ENCODE measurements at places on chromosomes 16 and 17. TPM values are rescaled to one million over a fixed set of nuclear protein-coding genes. Genes with fewer than 3 reads are reported as not detected.

GRCh38 chr17:27269201-27269600, 24.7 kb upstream of the WSB1 start:
- no peak overlapping the region for H3K4me3 ChIP-seq
- no peak overlapping the region for H3K27ac ChIP-seq
- no peaks in the 10 kb centered on the region for H3K36me3 ChIP-seq
- no peaks in the 10 kb centered on the region for H3K4me1 ChIP-seq
- no peak for DNase-seq

Gene METTL26
- total RNA-seq = 163 TPM

GRCh38 chr17:40648384-40648968, 858 bp upstream of the SMARCE1 start:
- DNase-seq = no peak
- peak overlapping the region; percentile 77 for H3K4me3 ChIP-seq
- H3K27ac ChIP-seq = peak overlapping the region; percentile 97
- H3K4me1 ChIP-seq = peaks cover 32% of the 10 kb centered on the region
- no peaks in the 10 kb centered on the region for H3K27me3 ChIP-seq
- H3K36me3 ChIP-seq = no peaks in the 10 kb centered on the region

GRCh38 chr17:68646626-68647526, 45.7 kb upstream of the FAM20A start:
- H3K4me1 ChIP-seq = no peaks in the 10 kb centered on the region
- no peak overlapping the region for H3K4me3 ChIP-seq
- no peak for DNase-seq
- no peak overlapping the region for H3K27ac ChIP-seq

DNA sequence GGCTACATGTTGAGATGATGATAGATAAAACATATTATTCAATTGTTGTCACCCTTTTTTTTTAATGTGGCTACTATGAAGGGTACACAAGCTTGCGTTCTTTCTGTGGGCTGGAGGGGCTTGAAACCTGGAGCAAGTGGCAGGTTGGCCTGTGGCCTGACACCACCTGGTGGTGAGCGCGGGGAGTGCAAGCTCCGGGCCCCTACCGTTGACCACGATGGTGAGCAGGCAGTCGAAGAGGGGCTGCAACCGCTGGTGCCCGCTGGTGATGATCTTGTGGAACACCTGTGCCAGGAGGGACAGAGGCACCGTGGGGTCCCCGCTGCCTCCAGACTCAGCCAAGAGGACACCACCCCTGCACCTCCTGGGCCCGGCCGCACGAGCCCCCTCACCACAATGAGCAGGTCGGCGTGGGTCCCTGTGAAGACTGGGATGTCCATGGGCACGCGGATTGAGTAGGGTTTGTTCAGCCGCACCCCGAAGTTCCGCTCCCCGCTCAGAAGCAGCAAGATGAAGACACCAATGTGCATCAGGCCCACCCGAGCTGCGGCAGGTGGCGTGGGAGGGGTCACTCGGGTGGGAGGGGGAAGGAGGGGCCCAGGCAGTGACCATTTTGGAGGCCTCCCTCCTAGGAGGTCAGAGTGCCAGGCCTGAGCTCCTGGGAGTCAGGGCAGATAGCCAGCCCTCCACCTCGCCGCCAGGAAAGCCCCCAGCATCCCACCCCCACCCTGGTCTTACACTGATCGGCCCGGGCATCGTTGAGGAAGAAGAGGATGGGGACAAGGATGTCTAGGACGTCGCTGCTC, 14.4 kb downstream of the HID1 start:
- peak; percentile 81 for DNase-seq
- no peaks in the 10 kb centered on the region for H3K36me3 ChIP-seq
- no peaks in the 10 kb centered on the region for H3K27me3 ChIP-seq
- peaks cover 4% of the 10 kb centered on the region for H3K4me1 ChIP-seq
- no peak overlapping the region for H3K4me3 ChIP-seq

- no peak overlapping the region for H3K4me3 ChIP-seq
- no peak overlapping the region for H3K27ac ChIP-seq
These were observed 17.5 kb downstream of the SLFN12L start for GRCh38 chr17:35519906-35520442.

GRCh38 chr16:84284154-84284722, 10.4 kb upstream of the WFDC1 start:
- no peaks in the 10 kb centered on the region for H3K36me3 ChIP-seq
- no peaks in the 10 kb centered on the region for H3K27me3 ChIP-seq
- H3K4me1 ChIP-seq = no peaks in the 10 kb centered on the region
- DNase-seq = peak; percentile 85
- no peak overlapping the region for H3K4me3 ChIP-seq

GRCh38 chr16:51538707-51539498, 387.8 kb upstream of the SALL1 start:
- no peak overlapping the region for H3K4me3 ChIP-seq
- H3K4me1 ChIP-seq = no peaks in the 10 kb centered on the region
- H3K27me3 ChIP-seq = no peaks in the 10 kb centered on the region

DNA sequence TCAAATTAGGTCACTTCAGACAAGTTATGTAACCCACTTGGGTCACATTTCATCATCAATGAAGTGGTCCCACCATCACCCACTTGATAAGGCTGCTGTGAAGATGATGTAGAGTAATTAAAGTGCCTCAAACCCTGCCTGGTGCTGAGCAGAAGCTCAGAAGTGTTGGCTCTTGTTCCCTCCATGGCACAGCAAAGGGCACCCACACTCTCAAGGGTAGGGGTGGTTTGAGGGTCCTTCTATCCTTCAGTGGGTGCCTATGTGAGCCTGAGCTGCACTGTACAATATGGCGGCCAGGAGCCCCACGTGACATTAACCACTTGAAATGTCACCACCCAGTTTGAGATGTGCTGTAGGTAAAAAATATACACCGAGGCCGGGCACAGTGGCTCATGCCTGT, 71.5 kb downstream of the CYTH1 start:
- peaks cover 16% of the 10 kb centered on the region for H3K4me1 ChIP-seq
- no peak for DNase-seq
- no peak overlapping the region for H3K27ac ChIP-seq
- H3K4me3 ChIP-seq = no peak overlapping the region
- no peaks in the 10 kb centered on the region for H3K27me3 ChIP-seq
- no peaks in the 10 kb centered on the region for H3K36me3 ChIP-seq

DNA sequence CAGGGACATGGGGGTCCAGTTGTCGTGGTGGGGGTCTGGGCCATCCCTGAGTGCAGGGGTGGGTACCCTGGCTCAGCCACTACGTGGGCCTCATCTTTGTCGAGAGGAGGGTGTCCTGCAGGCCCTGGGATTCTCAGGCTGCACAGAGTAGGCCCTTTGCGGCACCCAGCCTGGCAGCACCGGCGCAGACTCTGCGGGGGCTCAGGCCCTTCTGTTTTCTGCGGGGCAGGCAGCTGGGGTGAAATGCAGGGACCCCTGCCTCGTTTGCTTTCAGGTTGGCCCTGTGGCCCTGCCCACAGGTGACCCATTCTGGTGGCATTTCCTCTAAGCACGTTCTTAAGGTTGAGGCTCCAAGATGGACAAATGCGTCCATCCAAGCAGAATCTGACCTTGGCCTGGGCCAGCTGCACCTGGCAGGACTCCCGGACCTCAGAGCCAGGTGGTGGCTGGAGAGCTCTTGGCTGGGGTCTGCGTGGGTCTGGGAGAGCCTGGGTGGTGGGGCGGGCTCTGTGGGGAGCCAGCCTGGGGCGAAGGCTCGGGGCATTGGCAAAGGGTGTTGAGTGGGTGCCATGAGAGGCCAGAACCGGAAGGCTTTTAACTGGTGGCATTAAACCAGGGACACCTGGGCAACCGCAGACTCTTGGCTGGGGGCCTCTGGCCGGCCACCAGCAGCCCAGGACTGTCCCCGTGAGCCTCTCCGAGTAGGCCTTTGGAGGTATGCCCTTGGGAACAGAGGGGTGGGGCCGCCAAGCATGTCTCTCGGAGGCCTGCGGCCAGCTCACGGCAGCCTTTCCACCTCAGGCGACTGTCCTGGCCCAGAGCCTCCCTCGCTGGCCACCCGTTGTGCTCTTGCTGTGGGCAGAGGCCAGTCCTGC, 16.9 kb downstream of the PRSS27 start:
- H3K27ac ChIP-seq = no peak overlapping the region
- H3K27me3 ChIP-seq = no peaks in the 10 kb centered on the region
- no peak overlapping the region for H3K4me3 ChIP-seq
- H3K36me3 ChIP-seq = peaks cover 61% of the 10 kb centered on the region
- H3K4me1 ChIP-seq = no peaks in the 10 kb centered on the region
